Lung (tissue), 17 donors: ENCODE measurements at places on chromosomes 5 and 9. TPM values are rescaled to one million over a fixed set of nuclear protein-coding genes. Genes with fewer than 3 reads are reported as not detected.

The TMEM215 gene
- total RNA-seq, result 0.06 TPM

The PCDHB16 gene
- total RNA-seq, result 9.2 TPM

The CYLC2 gene
- total RNA-seq, result not detected

The GRXCR2 gene
- not detected for total RNA-seq

DNA sequence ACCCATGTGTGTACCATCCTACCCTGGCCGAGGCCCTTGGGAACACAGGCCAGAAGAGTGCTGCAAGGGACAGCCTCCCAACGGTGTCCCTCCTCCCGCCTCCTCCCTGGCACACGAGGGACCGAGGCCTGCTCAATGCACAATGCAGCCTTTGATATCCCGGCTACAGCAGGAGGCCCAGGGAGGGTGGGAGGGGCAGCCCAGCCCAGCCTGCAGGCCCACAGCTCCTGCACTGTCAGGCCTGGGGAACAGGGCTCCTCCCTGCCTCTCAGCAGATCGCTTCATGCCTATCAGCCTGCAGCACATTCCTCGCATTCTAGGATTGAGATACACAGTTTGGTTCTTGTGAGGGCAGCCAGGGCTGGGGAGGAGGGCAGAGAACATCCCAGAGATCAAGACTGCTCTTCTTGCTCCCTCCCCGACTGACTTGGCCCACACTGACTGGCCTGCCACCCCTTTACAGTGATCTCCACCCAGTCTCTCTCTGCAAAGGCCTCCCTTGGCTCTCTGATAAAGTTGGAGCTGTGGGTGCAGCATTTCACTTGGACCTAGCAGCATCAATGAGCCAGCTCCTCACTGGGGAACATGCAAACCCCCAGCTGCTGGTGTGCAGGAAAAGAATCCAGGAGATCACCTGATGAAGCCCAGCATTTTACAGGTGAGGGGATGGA, at the start of gene SH3TC2:
Gene SH3TC2, minus strand, starts transcription at position 46 of the 671 bp plus-strand sequence. Its CDS starts 40 bp downstream, at position 6.
- peak; percentile 69 for DNase-seq

DNA sequence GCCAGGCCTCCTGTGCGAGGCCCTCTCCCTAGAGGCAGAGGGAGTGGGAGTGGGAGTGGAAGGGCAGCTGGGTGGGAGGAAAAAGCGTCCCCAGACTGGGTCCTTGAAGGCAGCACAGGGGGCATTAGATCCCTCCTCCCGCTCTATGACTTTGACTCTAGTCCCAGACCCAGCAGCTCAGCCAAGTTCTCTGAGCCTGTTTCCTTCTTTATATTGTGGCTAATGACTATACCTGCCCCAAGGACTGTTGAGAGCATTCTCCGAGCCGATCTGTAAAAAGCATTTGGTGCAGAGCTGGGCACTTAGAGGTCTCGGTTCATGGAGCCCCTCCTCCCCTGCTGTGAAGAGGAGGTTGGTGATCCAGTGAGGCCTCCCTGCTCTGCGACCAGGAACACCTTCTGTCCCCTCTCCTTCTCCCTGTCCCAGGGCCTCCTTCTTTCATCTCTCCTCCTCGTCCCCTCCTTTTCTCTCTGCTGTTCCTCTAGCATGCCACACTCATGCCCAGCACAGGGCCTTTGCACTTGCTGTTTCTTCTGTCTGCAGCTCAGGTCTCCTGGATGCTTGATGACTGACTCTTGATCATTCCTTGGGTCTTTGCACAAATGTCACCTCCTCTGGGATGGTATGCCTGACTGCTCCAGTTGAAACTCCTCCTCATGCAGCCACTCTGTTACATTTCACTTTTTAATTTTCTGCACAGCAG, 23.4 kb upstream of the PSD2 start:
- no peak for DNase-seq

DNA sequence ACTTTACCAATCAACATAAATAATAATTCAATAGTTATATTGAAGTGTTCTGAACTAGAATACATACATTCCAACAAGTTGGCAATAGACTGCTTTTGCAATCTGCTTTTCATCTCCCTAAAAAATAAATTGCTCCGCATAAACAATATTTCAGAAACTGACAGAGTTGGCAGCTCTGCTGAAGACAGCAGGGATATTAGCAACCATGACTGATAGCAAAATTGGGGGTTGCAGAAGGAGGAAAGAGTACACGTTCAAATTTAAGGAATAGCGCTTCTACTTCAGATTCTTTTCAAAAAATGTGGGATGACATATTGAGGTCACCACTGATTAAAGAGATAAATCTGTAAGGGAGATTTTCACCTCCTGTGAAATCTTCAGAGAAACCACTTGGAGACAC, 521.2 kb downstream of the DTWD2 start:
- DNase-seq, result no peak

- no peak for DNase-seq
Measured at GRCh38 chr5:33657804-33658440, 217.2 kb downstream of the TARS1 start.

GRCh38 chr5:136026636-136027035, 2.2 kb upstream of the TGFBI start:
- no peak for DNase-seq

DNA sequence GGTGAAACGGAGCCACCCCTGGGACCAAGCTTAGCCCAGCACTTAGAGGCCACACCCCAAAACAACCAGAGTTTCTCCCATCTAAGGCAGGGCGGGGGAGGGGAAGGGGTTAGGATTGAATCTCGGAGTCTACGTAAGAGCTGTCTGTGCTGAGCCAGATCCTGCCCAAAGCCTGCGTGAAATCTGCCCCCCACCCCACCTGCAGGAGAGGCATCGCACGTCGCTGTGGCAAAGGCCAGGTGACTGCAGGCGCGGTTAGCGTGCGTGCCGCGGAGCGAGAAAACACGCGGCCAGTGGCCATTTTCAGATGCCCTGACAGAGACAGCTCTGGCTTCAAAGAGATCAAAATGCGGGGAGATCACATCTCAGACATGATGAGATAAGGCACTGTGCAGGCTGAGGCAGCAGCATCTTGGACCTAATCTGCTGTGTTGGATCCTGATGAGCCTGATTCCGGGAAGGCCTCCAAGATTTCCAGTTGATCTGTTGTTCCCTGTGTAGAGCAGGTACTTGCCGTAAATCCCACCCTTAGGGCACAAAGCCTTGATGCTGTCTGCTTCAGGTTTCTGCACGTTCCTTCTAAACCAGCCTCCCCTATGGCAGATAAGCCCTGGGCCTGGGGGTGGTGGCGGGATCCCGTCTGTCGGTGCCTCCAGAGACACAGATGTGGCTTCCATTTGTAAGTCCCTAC, 2.5 kb upstream of the QSOX2 start:
- no peak for DNase-seq

DNA sequence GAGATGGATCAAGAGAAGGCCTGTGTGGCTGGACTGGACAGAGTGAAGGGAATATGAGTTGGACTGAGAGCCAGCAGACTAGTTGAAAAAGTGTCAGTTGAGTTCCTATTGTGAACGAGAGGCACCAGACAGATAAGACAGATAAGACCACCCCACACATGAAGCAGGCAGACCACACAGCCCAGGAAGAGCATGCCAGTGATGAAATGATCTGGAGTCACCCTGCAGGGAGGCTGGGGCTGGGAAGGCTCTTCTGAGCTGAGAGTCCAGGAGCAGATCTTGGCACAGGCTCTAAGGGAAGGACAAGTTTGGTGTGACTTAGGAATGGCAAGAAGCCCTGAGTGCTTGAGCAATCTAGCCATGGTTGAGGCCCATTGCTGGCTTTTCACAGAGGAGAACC, 10.6 kb upstream of the SLC25A48 start:
- no peak for DNase-seq

GRCh38 chr5:9456435-9457042, 89.3 kb downstream of the SEMA5A start:
- DNase-seq, result no peak
